AML-193 (cell line): ENCODE measurements at places on chromosomes 6 and 20.

GRCh38 chr6:107585815-107586435 lies 96.0 kb downstream of the SOBP start:
- no peak for DNase-seq

GRCh38 chr6:21147995-21148394 lies 445.6 kb upstream of the SOX4 start:
- DNase-seq = no peak

GRCh38 chr6:122956376-122956775 lies 39.7 kb upstream of the CLVS2 start:
- DNase-seq = no peak

- DNase-seq = no peak
Observed at GRCh38 chr20:16607364-16608276, 34.4 kb upstream of the KIF16B start.
